ENCODE measurements at places on chromosomes 6 and 20.

DNA sequence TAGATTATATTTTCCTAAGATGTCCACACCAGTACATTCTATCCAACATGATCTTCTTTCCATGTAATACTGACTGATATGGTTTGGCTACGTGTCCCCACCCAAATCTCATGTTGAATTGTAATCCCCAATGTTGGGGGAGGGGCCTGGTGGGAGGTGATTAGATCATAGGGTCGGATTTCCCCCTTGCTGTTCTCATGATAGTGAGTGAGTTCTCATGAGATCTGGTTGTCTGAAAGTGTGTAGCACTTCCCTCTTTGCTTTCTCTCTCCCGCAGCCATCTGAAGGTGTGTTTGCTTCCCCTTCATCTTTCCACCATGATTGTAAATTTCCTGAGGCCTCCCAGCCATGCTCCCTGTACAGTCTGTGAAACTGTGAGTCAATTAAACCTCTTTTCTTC, 12.2 kb upstream of the HBS1L start:
- DNase-seq, result no peak

DNA sequence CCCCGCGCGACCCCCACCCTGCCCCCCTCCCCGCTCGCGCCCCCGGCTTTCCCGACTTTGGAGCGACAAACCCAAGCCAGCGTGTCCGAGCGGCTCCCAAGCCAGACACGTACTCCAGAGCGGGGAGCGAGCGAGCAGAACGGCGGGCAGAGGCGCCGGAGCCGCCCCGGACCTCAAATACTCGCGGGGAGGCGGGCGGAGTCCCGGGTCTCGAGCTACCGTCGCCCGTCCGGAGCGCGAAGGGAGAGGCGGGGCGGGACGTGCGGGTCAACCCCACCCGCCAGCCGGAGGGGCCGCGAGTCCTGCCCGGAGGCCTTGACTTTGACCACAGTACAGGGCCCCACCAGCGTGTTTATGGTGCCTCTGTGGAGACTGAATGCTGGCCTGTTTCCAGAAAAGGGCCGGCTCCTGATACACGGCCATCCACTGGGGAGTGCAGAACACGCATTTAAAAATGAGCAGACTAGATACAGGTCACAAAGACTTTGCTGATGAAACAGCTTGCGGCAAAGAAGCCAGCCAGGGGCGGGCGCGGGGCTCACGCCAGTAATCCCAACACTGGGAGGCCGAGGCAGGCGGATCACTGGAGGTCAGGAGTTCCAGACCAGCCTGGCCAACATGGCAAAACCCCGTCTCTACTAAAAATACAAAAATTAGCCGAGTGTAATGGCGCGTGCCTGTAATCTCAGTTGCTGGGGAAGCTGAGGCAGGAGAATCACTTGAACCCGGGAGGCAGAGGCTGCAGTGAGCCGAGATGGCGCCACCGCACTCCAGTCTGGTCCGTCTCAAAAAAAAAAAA, at the start of gene SERPINB6:
SERPINB6 (minus strand) TSS at position 148 of the 799 bp plus-strand sequence. CDS start 12,235 bp downstream, outside the sequence.
- peak; percentile 57 for DNase-seq

DNA sequence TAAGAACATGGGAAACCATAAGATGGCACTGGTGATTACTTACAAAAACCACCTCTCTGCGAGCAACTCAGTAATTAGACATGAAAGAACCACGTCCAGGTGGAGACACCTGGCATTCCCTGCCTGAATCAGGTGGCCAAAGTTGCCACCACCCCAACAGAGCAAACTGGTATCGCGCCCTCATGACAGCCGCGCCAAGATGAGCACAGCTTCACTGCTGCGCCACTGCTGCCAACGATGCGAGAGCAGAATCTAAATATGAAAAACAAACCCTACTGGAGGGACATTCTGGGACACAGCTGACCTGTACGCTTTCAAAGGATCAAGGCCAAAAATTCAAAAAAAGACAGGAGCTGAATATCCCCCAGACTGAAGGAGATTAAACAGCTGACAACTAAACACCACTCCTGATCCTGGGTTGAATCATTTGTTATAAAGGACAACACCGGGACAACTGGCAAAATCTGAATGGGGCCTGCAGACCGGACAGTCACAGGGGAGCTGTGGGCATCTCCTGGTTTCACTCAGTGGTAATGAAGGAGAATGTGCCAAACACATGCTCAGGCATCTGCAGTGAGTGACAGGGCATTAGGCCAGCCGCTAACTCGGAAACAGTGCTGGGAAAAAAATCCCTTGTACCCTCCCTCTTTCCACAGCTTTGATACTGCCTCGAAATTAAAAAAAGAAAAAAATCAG, 17.4 kb downstream of the CST7 start:
- no peak for DNase-seq

- no peak for DNase-seq
Observed at GRCh38 chr6:126633373-126633772, 293.5 kb downstream of the CENPW start.

GRCh38 chr6:33798343-33798848, 5.4 kb downstream of the MLN start:
- DNase-seq, result no peak

- no peak for DNase-seq
Observed at GRCh38 chr6:74550821-74551220, 655.0 kb downstream of the COL12A1 start.

GRCh38 chr20:19975436-19975799, 41.7 kb upstream of the NAA20 start:
- DNase-seq, result no peak

- DNase-seq, result no peak
Observed at GRCh38 chr6:109165392-109165974, 70.2 kb downstream of the CEP57L1 start.

DNA sequence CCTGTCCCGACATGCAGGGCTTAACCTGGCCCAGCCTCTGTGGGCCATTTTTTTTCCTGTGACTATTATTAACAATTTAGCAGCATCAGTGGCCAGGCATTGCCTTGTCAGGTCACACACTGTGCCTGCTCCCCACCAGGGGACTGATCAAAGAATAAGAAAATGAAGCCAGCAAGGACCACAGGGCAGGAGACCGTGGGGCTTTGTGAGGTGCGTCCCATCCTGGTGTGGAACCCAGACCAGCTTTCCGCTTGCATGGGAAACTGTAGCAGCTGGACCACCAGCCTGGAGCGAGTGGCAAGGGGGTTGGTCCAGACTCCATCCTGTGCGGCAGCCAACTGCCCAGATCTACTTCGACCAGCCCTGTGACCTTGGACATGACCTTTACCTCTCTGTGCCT, 218.3 kb downstream of the ANKRD60 start:
- DNase-seq, result no peak

- no peak for DNase-seq
Observed at GRCh38 chr20:53129563-53129962, 157.4 kb downstream of the TSHZ2 start.

- DNase-seq, result no peak
Observed at GRCh38 chr6:11918739-11919605, 93.1 kb upstream of the HIVEP1 start.

DNA sequence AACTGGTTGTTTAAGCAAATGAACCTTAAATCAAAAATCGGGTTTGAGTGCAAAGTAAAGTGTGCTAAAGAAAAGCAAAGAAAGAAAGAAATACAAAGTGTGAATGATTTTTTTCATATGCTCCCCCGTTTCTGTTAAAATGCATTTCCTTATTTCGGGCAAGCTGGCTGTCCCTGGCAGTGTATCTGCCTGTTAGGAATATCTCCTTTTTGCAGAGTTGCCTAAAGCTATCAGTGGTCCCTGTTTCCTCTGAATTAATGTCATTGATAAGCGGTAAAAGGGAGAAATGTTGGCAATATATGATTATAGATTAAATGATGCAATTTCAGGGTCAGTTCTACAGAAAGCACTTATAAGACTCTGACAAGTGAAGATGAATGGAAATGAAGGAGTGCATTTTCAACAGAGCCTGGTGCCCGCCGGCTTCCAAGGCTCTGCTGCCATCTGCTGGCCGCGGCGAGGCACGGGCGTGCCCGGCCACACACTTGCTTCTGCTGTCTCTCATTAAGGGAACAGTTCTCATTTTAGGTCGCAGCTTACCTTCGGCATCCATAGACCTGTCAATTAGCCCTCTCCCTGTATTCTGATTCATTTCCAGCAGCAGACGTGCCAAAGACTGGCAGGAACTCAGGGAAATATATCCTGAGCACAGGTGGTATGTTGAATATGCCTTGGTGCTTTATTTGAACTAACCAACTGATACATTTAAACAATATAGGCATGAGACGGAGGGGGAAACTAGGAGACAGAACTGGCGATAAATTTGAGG, 381.9 kb downstream of the C6orf118 start:
- peak; percentile 72 for DNase-seq

GRCh38 chr20:58613061-58613854, 37.8 kb upstream of the STX16 start:
- no peak for DNase-seq

GRCh38 chr6:10901770-10902169, 14.9 kb downstream of the SYCP2L start:
- DNase-seq, result peak; percentile 63

DNA sequence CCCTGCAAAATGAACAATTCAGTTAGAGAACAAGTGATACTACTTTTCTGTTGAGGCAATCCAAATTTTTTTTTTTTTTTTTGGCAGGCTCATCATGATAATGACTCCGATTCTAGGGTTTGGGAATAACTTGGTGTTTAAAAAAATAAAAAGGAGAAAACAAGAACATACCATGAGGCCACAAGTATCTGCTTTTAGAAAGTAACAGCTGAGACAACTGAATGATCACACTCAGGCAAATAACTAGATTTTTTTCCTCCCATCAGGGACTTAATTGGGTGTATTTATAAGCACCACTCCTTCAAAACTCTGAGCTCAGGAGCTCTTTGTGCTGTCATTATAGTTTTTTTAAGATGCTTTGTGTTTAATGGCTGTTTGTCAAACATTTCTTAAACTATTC, 29.6 kb downstream of the PAK5 start:
- DNase-seq, result no peak

DNA sequence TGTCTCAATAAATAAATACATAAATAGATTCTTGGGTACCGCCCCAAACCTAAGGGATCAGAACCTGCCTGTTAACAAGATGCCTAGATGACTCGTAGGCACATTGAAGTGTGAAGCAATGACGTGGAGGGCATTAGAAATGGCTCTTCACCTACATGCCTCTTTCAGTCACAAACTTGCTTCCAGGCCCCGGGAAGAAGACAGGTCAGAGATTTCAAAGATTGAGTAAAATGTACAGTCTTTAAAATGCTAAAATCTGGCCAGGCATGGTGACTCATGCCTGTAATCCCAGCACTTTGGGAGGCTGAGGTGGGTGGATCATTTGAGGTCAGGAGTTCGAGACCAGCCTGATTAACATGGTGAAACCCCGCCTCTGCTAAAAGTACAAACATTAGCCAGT, 480.8 kb upstream of the JARID2 start:
- DNase-seq, result no peak

GRCh38 chr6:151001387-151002056, 136.0 kb downstream of the MTHFD1L start:
- peak; percentile 48 for DNase-seq

GRCh38 chr20:58852543-58853271, at the start of gene GNAS:
GNAS (plus strand) TSS chr20:58852716.
- peak; percentile 69 for DNase-seq

DNA sequence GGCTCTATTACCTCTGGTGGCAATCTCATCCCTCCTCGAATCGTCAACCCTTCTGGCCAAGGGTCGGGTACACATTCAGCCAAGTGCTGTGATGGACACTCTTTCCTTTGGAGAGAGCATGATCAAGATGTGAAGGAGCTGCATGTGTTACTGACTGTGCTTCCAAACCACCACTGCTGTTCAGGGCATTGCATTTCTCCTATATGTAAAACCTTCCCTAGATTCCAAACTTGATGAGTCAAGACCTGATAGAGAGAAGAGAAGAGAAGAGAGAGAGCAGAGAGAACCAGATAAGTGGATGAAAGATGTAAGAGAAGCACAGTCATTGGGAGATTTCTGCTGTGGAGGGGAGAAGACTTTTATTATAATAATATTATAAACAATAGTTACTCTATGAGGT, 162.2 kb downstream of the KCNQ5 start:
- no peak for DNase-seq

- no peak for DNase-seq
Observed at GRCh38 chr6:85261271-85261670, 188.6 kb upstream of the NT5E start.

- no peak for DNase-seq
Observed at GRCh38 chr20:59817406-59817805, 116.0 kb downstream of the SYCP2 start.

DNA sequence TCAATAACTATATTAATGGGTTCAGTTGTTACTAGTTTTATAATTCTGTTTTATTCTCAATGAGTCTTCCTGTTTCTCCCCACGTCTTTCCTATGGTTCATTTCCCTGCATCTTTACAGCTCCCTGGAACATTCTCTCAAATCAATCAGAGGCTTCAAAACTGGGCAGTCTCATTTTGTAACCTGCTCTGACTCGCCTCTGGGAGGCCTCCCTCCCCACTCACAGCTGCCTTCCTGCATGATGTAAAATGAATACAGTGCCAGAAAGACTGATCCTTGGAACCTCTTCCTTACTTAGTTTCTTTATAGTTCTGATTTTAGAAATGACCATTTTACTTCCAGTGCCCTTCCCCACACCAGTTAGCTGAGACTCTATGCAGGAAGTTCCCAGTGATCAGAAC, 103.9 kb downstream of the ESR1 start:
- DNase-seq, result no peak

DNA sequence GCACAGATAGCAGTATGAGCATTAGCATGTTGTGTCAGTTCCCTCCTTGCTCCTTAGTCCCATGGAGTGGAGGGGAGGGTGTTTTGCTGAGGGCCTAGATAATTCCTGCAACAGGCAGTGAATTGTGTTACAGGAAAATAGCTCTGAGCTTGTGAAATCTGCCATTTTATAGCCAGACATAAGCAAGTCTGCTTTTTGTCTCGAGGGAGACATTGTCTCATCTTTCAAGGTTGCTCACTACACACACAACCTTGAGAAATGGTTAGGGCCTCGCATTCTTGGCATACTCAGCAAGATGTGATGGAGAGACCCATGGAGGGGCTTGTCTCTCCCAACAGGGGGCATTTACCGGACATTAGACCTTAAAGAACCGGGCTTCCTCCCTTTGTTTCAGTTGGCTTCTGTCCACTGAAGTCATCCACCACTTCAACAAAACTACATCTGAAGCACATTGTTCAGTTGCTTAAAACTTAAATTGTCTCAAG, 108.0 kb upstream of the FOXO3 start:
- DNase-seq, result no peak

DNA sequence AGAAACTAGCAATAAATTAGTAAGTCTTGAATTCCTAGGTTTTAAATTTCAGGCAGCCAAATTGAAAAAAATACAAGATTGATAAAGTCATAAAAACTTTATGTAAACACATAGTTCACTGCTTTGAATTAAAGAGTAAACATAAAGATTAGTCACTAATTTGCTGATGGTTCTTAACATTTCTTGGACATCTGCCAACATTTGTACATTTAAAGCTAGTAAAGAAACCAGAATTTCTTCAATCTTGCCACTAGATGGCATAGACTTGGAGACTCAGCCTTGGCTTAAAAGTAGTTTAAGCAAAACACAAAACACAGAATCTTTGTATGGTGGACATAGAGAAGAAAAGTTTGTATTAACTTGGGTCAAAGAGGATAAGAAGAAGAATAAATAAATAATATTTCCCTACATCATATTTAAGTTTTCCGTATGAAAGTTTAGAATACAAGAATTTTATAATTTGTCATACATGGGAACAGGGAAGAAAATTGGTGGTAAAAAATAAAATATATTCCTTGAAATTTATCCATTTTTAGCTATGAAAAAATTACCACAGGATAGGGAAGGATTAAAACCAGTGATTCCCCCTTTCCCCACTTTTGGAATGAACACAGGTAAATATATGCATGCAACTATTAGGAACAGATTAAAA, 41.7 kb upstream of the FAM135A start:
- peak; percentile 36 for DNase-seq
